ENCODE measurements at places on chromosomes 1 and 21.

DNA sequence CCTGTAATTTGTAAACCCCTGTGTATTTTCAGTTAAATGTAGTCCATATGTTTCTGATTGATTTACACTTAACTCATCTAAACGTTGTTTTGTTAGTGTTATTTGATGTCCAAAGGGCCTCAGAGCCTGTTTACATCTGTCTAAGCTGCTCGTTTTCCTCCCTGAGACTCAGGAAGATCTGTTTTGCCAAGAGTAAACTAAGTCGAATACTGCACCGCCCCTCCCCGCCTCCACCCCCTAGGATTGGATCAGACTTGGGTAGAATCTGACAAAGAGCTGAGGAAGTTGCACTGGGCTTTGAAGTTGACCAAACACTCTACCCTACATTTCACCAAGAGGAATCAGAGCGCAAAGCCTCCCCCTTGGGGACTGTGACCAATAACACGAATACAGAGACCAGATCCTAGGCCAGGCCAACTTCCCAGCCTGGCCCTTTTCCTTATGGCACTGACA is 206.9 kb upstream of the LMO4 start:
- DNase-seq = no peak

DNA sequence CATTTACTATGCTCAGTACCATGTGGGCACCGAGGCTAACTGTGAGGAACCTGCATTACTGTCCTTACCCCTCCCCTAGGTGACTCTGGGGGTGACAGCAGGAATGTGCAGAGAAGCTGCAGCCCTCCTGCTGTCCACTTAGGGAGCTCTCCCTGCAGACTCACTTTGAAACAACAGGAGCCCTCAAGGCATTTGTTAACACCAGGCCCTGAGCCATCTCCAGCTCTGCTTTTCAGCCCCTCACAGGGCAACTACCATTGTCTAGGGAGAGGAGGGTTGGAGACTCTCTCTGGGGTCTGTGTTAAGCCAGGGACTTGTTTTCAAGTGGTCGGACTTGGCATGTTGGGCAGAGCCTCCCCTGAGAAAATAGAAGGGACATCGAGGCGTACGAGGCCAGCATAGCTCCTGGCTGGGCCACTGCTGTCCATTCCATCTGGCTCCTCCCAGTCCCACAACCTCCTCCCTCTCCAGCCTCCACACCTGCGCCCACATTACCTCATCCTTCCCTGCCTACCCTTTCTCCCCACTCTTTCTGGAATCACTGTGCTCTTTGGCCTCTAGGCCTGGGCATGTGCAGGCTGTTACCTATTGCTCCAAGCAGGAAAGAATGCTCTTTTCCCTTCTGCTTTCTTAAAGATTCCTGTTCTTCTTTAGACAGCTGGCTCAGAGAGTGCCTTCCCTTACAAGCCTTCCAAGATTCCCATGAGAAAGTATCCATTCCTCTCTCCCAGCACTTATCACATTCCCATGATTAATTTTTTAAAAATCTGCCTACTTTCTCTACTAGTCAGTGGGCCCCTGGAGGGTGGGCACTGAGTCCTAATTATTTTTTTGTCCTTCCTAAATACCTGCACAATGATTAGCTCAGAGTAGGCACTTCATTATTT is 102.7 kb upstream of the GCLM start:
- no peak for DNase-seq

- no peak for DNase-seq
Observed at GRCh38 chr1:231827337-231828105, 200.9 kb downstream of the DISC1 start.

- DNase-seq = no peak
Observed at GRCh38 chr1:198167436-198167934, 10.7 kb downstream of the NEK7 start.

- no peak for DNase-seq
Observed at GRCh38 chr1:47309427-47309826, 4.5 kb downstream of the STIL start.

DNA sequence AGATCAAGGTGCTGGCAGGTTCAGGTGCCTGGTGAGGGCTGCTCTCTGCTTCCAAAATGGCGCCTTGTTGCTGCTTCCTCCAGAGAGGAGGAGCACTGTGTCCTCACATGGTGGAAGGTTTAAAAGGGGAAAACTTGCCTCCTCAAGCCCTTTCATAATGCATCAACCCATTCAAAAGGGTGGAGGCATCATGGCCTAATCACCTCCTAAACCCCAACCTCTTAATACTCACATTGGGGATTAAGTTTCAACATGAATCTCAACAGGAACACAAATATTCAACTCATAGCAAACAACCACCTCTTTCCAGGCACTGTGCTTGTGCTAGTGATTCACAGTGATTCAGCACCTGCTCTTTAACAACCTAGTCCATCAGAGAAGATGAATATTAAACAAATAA is 4.2 kb downstream of the S100A12 start:
- DNase-seq = no peak

DNA sequence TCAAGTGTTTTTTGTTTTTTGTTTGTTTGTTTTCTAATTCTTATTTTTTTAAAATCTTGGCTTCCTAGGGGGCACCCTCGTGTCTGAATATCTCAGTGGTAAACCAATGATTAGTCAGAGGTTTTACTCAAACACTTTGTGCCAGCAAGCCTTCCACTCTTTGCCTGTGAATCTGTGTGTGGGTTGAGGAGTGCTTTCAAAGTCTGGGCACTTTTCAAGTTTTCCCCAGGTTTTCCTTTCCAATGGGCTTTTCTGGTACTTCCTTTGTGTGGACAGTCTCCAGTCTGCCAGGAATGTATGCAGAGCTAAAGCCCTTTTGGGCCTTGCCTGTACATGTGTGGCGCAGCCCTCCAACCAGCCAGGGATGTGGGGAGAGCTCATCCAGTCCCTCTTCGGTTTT is 9.7 kb upstream of the PPIE start:
- no peak for DNase-seq

GRCh38 chr1:236083650-236084385 is 18.9 kb upstream of the NID1 start:
- DNase-seq = no peak

- DNase-seq = no peak
Observed at GRCh38 chr1:153233448-153233847, 16.1 kb downstream of the PRR9 start.

- no peak for DNase-seq
Observed at GRCh38 chr1:206429421-206429820, 40.9 kb upstream of the IKBKE start.

All from GM19239 (cell line).